ENCODE measurements at places on chromosomes 7 and 10. TPM values are rescaled to one million over a fixed set of nuclear protein-coding genes. Genes with fewer than 3 reads are reported as not detected.

DNA sequence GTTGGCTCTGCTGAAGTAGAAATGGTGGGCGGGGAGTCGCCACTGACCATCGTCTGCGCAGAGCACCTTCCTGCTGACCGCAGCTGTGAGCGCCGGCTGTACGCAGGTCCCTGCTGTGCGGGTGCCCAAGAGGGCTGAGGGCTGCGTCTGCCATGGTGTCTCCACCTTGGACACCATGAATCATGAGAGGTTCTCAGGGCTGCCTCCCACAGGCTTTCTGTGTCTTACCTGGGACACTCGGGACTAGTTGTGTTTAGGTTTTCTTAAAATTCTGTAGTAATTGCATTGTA is 44.9 kb upstream of the PRKAR1B start:
- DNase-seq = no peak

DNA sequence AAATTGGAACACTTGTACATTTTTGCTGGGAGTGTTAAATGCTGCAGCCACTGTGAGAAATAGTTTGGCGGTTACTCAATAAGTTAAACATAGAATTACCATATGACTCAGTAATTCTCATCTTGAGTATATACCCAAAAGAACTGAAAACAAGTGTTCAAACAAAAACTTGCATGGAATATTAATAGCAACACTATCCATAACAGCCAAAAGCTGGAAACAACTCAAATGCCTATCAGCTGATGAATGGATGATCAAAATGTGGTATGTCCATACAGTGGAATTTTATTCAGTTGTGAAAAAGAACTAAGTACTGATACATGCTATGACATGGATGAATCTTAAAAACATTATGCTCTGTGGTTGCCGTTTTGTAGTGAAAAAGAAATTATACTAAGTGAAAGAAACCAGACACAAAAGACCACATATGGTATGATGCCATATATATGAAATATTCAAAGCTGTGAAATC is 63.0 kb upstream of the SP4 start:
- DNase-seq = no peak

GRCh38 chr10:86292462-86293395 is 73.9 kb downstream of the GRID1 start:
- DNase-seq = no peak

DNA sequence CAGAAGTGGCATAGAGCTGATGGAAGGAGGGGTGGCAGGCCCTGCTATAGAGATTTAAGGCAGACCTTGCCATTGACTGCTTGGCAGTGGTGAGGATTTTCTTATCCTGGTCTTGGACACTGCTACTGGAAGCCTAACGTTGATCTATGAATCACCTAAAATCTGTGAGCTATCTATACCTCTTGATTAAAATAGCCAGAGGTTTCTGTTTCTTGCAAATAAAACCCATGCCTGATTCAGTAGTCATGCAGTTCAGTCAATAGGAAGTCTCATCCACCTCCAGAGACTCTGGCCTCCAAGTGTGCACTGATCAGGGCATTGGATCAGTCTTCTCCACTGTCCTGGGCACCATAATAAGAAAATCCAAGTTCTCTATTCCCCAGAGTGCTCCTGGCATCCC is 286.5 kb downstream of the PTEN start:
- peak; percentile 52 for DNase-seq

DNA sequence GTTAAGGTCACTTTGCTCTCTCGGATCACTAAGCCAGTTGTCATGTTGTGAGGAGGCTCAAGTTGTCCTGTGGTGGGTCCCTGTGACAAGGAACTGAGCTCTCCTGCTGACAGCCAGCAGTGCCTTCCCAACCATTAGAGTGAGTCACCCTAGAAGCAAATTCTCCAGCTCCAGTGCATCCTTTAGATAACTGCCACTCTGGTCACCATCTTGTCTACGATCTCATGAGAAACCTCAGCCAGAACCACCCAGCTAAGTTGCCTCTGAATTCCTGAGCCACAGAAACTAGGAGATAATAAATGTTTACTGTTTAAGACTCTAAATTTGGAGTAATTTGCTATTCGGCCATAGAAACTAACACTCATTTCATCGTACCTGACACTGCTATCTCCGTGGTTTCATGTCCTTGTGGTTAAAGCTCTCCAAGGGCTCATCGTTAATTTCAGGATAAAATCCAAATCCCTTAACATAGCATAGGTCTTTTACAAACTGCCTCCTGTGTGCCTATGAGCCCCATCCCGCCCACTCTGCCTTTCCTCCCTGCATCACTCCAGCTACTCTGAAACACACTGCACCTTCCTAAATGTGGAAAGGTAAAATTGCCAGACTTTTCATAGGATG is 56.5 kb upstream of the WIPF3 start:
- no peak for DNase-seq

DNA sequence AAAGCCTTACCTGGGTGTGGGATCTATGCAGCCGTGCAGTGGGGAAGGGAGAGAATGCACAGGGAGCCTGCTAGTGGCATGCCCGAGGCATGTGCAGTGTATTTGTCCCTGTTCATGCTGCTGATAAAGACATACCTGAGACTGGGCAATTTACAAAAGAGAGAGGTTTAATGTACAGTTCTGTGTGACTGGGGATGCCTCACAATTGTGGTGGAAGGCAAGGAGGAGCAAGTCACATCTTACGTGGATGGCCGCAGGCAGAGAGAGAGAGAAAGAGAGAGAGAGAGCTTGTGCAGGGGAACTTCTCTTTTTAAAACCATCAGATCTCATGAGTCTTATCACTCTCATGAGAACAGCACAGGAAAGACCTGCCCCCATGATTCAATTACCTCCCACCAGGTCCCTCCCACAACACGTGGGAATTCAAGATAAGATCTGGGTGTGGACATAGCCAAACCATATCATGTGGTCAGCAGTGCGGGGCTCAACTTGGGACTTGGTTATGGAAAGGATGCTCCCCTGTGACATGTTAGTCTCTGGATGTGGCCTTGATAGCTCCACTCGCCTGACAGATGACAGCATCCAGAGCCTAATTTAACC is 128.9 kb downstream of the DOCK1 start:
- DNase-seq = no peak

- DNase-seq = no peak
Observed at GRCh38 chr10:24451325-24451820, 242.4 kb downstream of the KIAA1217 start.

GRCh38 chr7:97013134-97013844 is 7.9 kb downstream of the DLX6 start:
- no peak for DNase-seq

GRCh38 chr10:24502006-24502405 is 221.7 kb downstream of the ARHGAP21 start:
- no peak for DNase-seq

GRCh38 chr7:56046721-56047445 is 4.4 kb downstream of the PSPH start:
- DNase-seq = peak; percentile 88

DNA sequence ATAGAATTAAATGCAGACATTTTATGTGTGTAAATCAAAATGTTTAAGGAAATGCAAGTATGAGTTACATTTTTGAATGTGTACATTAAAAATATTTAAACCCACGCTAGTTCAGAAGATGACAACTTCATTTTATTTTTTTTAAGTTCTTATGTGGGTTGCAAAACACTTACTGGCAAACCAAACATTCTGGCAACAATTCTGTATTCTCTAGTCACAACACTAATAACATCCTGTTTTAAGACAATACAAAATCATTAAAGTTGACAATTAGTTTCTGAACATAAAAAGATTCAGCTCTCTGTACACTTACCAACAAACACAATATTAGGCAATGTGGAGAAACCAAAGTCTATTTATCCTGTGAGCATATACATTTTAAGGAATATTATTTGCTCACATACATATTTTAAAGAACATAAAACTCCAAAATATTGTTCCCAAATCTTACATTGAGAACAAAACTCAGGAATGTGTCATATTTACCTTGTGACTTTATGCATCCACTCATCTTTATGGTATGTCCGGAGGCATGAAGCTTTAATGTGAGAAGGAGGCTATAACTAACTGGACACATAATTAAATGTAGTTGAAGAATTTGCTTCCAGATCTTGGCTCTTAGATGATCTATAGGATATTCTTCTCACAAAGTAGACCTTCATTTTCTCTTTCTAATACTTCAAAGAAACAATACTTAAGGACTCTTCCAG is 134.7 kb downstream of the DGKB start:
- DNase-seq = no peak

- no peak for DNase-seq
Observed at GRCh38 chr10:113422371-113422770, 130.5 kb upstream of the HABP2 start.

DNA sequence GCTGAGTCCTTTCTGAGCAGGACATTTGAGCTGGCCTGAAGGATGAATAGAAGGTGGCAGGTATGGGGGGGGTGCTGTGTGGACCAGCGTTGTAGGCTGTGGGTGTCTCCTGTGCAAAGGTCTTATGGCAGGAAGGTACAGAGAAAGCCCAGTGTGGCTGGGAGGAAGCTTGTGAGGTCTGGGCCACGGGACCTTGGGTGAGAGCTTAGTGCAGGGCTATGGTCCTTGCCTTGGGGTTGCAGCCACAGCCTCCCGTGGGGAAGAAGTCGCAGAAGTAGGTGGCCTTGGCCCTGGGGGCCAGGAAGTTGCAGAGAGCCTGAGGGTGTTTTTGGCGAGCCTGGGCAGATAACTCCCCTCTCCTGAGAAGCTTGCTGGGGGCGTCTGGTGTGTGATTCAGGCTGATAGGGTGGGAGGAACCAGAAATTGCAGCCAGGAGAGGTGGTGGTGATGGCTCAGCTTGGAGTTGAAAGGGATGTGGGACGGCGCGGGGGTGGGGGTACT is 172.0 kb upstream of the TNRC18 start:
- peak; percentile 76 for DNase-seq

GRCh38 chr7:96953676-96954513 is 51.5 kb upstream of the DLX6 start:
- DNase-seq = no peak

DNA sequence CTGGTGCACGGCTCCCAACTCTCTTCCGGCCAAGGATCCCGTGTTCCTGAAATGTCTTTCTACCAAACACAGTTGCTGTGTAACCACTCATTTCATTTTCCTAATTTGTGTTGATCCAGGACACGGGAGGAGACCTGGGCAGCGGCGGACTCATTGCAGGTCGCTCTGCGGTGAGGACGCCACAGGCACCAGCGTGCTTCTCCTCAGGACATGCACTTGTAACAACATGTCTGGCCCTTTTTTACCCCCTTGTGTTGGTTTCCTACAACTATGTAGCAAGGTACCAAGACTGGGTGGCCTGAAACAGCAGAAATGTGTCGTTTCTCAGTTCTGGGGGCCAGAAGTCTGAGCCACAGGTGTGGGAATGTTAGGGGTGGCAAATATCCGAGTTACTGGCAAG is 18.2 kb downstream of the CALML5 start:
- no peak for DNase-seq

DNA sequence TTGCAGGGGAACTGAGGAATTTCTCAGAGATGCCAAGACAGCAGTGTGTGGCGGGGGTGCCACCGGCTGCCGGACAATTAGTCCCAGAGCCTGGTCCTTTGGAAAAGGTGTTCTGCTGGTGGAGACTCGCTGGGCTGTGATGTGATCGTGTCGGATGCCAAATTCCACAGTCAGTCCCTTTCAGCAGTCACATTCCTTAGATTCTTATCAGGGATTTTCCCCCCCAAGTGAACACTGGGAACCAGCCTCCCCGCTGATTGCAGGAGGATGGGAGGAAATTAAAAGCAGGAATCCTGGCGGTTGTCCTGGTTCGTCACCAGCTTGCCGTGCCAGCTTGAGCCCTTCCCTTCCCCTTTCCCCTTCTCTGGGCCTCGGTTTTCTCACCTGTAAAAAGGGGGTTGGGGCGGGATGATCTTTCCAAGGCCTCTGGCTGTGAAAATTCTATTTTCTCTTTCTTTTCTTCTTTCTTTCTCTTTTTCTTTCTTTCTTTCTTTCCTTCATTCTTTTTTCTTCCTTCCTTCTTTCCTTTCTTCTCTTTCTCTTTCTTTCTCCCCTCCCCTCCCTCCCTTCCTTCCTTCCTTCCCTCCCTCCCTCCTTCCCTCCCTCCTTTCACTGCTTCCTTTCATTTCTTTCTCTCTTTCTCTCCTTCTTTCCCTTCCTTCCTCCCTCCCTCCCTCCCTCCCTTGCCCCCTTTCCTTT is 39.6 kb downstream of the COL26A1 start:
- peak; percentile 17 for DNase-seq

- DNase-seq = peak; percentile 80
Observed at GRCh38 chr7:2037808-2038522, 194.8 kb downstream of the MAD1L1 start.

GRCh38 chr7:30281263-30281662 is 3.1 kb upstream of the ZNRF2 start:
- DNase-seq = no peak

DNA sequence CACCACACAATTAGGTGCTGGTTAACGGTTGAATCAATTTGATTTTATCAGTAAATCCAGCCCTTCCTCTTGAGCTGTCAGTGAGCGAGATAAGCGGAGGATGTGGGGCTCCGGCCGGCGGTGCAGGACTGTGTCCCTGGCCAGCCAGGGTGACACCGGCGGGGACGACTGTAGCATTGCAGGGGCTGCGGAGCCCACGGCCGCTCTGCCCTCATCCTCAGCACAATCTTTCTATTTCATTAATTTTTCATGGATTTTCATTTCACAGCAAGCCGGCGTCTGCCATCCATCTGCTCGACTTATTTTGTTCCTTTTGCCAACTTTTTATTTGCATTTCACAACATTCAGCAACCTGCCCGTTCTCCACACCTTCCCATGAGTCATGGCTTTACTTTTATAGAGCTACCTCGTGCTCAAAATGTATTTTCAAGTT is 4.7 kb downstream of the ADARB2 start:
- DNase-seq = no peak

The ZRANB1 gene
- total RNA-seq = 24.7 TPM

The H2BK1 gene
- not detected for total RNA-seq

The INA gene
- 6.4 TPM for total RNA-seq

The ZNF273 gene
- 2.7 TPM for total RNA-seq

The MYL10 gene
- not detected for total RNA-seq

The EXOC4 gene
- total RNA-seq = 94.6 TPM

The HMX3 gene
- total RNA-seq = not detected

The ITIH5 gene
- under 0.01 TPM for total RNA-seq
